Thyroid gland (tissue), 4 donors: ENCODE measurements at places on chromosomes 5 and 9. TPM values are rescaled to one million over a fixed set of nuclear protein-coding genes. Genes with fewer than 3 reads are reported as not detected.

Gene GRK6
- 19.1 TPM for total RNA-seq

Gene SLC46A2
- total RNA-seq: not detected

Gene IL33
- 22.2 TPM for total RNA-seq

Gene MAP1B
- total RNA-seq: 94.9 TPM

Gene ALDH1A1
- 237 TPM for total RNA-seq

Gene GDNF
- not detected for total RNA-seq

Gene ADAMTS2
- 9.0 TPM for total RNA-seq

Gene PRUNE2
- total RNA-seq: 5.3 TPM

DNA sequence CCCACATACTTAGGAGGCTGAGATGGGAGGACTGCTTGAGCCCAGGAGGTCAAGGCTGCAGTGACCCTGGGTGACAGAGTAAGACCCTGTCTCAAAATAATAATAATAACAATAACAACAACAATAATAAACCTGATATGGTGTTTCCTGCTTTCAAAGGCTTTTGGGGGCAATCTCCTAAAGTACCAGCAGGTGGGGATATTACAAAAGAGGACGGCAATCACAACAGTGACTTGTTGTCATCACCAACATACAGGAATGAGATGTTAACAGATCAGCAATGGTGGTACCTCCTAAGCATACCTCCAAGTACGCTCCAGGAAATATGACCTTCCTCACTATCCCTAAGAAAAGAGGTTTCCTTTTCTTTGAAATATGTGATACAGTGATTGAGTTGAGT, 91.1 kb upstream of the RNF180 start:
- no peaks in the 10 kb centered on the region for H3K36me3 ChIP-seq
- H3K27me3 ChIP-seq: no peaks in the 10 kb centered on the region
- H3K4me1 ChIP-seq: no peaks in the 10 kb centered on the region
- no peak overlapping the region for H3K27ac ChIP-seq

- no peak overlapping the region for H3K27ac ChIP-seq
- H3K27me3 ChIP-seq: no peaks in the 10 kb centered on the region
- H3K4me3 ChIP-seq: no peak overlapping the region
- H3K36me3 ChIP-seq: no peaks in the 10 kb centered on the region
- no peak for DNase-seq
- H3K4me1 ChIP-seq: no peaks in the 10 kb centered on the region
These were observed 234.6 kb downstream of the FSTL4 start for GRCh38 chr5:133377736-133378135.

DNA sequence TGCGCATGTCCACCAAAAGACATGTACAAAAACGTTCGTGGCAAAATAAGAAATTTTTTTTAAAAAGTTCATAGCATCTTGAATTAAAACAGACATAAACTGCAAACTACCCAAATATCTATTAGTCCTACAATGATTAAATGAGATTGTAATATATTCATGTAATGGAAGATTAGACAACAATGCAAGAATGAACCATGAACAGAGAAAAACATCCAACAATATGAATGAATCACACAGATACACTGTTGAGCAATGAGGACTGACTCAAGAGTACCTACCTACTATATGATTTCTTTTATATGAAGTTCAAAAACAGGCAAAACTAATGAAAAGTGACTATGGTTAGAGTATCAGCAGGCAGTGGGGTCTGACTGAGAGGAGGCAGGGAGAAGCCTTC, 17.9 kb upstream of the CTNNAL1 start:
- no peak for DNase-seq
- no peak overlapping the region for H3K4me3 ChIP-seq

- no peaks in the 10 kb centered on the region for H3K36me3 ChIP-seq
- no peak for DNase-seq
- no peaks in the 10 kb centered on the region for H3K4me1 ChIP-seq
- no peak overlapping the region for H3K4me3 ChIP-seq
These were observed 19.9 kb downstream of the MTX3 start for GRCh38 chr5:79971156-79971555.

- peaks cover 8% of the 10 kb centered on the region for H3K4me1 ChIP-seq
- H3K36me3 ChIP-seq: no peaks in the 10 kb centered on the region
- H3K4me3 ChIP-seq: no peak overlapping the region
These were observed 210.6 kb upstream of the ADAMTSL1 start for GRCh38 chr9:18263377-18263776.

- H3K27me3 ChIP-seq: no peaks in the 10 kb centered on the region
- H3K27ac ChIP-seq: no peak overlapping the region
- DNase-seq: no peak
- H3K4me1 ChIP-seq: peaks cover 24% of the 10 kb centered on the region
These were observed 4.2 kb downstream of the CCNI2 start for GRCh38 chr5:132751444-132751843.

- H3K27ac ChIP-seq: no peak overlapping the region
- H3K4me1 ChIP-seq: no peaks in the 10 kb centered on the region
- H3K4me3 ChIP-seq: no peak overlapping the region
- no peaks in the 10 kb centered on the region for H3K27me3 ChIP-seq
- DNase-seq: no peak
These were observed 84.9 kb downstream of the KIF4B start for GRCh38 chr5:155098433-155098832.

- H3K36me3 ChIP-seq: no peaks in the 10 kb centered on the region
- DNase-seq: no peak
- H3K4me3 ChIP-seq: no peak overlapping the region
- no peaks in the 10 kb centered on the region for H3K4me1 ChIP-seq
- peak overlapping the region; percentile 100 for H3K27ac ChIP-seq
- no peaks in the 10 kb centered on the region for H3K27me3 ChIP-seq
These were observed 1.8 kb upstream of the CKS2 start for GRCh38 chr9:89309166-89309565.

- no peaks in the 10 kb centered on the region for H3K4me1 ChIP-seq
- H3K36me3 ChIP-seq: no peaks in the 10 kb centered on the region
- DNase-seq: no peak
These were observed 115.6 kb downstream of the CETN3 start for GRCh38 chr5:90293931-90294330.

- no peaks in the 10 kb centered on the region for H3K27me3 ChIP-seq
- H3K4me1 ChIP-seq: peaks cover 24% of the 10 kb centered on the region
- no peaks in the 10 kb centered on the region for H3K36me3 ChIP-seq
- no peak overlapping the region for H3K27ac ChIP-seq
These were observed 1.4 kb upstream of the CSNK1A1 start for GRCh38 chr5:149552553-149553160.

DNA sequence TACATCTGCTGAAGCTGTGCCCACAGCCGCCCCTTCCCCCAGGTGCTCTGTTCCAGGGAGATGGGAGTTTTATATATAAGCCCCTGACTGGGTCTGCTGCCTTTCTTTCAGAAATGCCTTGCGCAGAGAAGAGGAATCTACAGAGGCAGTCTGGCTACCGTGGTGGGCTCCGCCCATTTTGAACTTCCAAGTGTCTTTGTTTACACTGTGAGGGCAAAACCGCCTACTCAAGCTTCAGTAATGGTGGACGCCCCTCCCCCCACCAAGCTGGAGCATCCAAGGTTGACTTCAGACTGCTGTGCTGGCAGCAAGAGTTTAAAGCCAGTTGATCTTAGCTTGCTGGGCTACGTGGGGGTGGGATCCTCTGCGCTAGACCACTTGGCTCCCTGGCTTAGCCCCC, 41.3 kb downstream of the RANBP17 start:
- H3K27me3 ChIP-seq: no peaks in the 10 kb centered on the region
- peak; percentile 43 for DNase-seq
- H3K4me3 ChIP-seq: no peak overlapping the region

DNA sequence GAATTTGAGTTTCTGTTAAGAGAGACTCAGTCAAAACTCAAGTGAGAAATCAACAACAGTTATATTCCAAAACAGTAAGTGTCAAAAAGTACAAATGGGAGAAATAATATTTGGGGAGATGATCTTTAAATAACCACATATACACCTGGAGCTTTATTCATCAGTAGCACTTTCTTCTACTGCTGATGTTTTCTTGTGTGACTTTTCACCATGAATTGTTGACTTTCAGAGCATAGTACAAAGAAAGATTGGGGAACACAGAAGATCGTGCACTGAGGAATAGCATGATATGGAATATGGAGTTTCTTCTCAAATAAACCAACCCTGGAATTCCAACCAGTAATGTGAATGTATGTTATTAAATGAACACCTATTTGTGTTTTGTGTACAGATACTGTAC, 130.7 kb downstream of the MLLT3 start:
- no peaks in the 10 kb centered on the region for H3K36me3 ChIP-seq
- H3K4me1 ChIP-seq: no peaks in the 10 kb centered on the region
- no peak for DNase-seq
- H3K27ac ChIP-seq: no peak overlapping the region
- H3K27me3 ChIP-seq: no peaks in the 10 kb centered on the region

DNA sequence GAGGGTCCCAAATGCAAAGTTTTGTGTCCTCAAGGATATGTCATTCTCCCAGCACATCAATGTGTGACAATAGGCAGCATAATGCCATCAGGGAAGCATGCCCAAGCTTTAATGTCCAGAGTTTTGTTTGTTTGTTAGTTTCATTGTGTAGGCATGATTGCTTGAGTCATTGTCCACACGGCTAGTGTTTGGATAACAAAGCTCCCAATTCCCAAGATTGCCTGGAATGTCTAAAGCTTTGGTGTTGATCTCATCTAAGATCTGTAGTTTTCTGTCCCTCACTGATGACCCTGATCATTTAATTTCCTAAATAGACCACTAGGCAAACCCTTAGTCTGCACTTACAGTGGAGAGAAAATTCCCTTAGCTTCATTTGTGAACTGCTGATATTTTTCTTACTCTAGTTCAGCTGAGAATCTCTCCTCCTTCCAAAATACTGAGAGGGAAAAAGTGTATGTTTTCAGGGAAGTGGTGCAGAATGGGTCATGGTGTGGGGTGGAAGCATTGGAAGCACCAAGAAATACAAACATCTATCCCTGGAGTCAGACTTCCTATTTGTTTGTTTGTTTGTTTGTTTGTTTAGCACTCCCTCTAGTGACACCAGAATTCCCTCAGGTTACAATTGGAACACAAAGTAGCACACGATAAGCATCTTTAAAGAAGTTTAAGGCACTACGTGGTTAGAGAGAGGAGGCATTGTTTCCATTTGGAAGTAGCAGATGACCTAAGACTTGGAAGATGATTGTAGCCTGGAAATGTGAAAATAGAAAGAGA, 127.1 kb downstream of the PRDM6 start:
- DNase-seq: no peak
- no peaks in the 10 kb centered on the region for H3K27me3 ChIP-seq

DNA sequence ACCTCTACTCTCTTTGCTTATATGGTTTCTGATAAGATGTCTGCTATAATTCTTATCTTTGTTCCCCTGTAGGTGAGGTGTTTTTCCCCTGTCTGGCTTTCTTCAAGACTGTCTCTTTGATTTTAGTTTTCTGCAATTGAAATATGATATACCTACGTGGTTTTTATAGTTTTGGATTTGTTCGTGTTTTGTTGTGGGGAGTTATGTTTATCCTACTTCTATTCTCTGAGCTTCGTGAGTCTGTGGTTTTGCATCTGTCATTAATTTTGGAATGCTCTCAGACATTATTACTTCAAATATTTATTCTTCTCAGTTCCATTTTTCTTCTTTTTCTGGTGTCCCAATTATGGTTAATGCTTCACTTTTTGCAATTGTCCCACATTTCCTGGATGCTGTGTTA, 521.3 kb downstream of the KCTD16 start:
- no peak overlapping the region for H3K27ac ChIP-seq
- no peak for DNase-seq
- no peaks in the 10 kb centered on the region for H3K27me3 ChIP-seq
- H3K36me3 ChIP-seq: no peaks in the 10 kb centered on the region
- no peak overlapping the region for H3K4me3 ChIP-seq

GRCh38 chr9:6827439-6828145, 69.8 kb downstream of the KDM4C start:
- no peak overlapping the region for H3K27ac ChIP-seq
- H3K36me3 ChIP-seq: no peaks in the 10 kb centered on the region
- H3K4me1 ChIP-seq: no peaks in the 10 kb centered on the region
- no peaks in the 10 kb centered on the region for H3K27me3 ChIP-seq
- no peak overlapping the region for H3K4me3 ChIP-seq

DNA sequence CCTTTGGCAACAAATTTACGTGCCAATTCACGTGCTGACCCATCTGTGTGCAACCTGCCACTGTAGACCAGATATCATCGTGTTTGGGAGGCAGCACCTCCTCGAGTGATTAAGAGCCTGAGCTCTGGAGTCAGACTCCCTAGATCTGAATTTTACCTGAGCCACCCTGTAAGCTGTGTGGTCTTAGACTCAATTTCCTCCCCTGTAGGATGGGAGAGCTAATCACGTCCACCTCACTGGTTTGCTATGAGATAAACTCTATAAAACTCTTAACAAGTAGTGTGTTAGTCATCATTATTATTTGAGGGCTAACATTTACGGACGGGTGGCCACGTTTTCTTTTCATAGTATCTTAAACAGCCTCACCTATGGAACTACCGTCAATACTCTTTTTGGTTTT, 220.0 kb upstream of the ADAMTSL1 start:
- H3K27me3 ChIP-seq: no peaks in the 10 kb centered on the region
- H3K36me3 ChIP-seq: no peaks in the 10 kb centered on the region
- no peak overlapping the region for H3K4me3 ChIP-seq
- no peak for DNase-seq

- no peak for DNase-seq
- H3K4me3 ChIP-seq: no peak overlapping the region
- H3K4me1 ChIP-seq: no peaks in the 10 kb centered on the region
- no peak overlapping the region for H3K27ac ChIP-seq
These were observed 808.2 kb downstream of the BRINP1 start for GRCh38 chr9:118561051-118561450.

DNA sequence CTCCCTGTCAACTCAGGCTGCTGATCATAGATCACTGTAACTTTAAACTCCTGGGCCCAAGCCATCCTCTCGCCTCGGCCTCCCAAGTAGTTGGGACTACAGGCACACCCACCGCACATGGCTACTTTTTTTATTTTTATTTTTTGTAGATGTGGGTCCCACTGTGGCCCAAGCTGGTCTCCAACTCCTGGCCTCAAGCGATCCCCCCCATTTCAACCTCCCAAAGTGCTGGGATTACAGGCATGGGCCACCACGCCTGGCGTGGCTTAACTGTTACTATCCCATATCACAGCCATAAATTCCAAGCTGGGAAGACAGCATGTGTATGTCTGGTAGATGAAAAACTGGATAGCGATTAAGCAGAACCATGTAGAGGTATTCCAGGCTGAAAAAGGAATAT, 1.0 kb downstream of the HDAC3 start:
- H3K4me3 ChIP-seq: peak overlapping the region; percentile 70
- H3K27me3 ChIP-seq: no peaks in the 10 kb centered on the region
- H3K4me1 ChIP-seq: peaks cover 34% of the 10 kb centered on the region
- DNase-seq: no peak
- H3K27ac ChIP-seq: no peak overlapping the region

GRCh38 chr9:7366121-7366520, 433.5 kb downstream of the DMAC1 start:
- H3K27me3 ChIP-seq: no peaks in the 10 kb centered on the region
- no peaks in the 10 kb centered on the region for H3K36me3 ChIP-seq
- no peak for DNase-seq
- no peak overlapping the region for H3K4me3 ChIP-seq

DNA sequence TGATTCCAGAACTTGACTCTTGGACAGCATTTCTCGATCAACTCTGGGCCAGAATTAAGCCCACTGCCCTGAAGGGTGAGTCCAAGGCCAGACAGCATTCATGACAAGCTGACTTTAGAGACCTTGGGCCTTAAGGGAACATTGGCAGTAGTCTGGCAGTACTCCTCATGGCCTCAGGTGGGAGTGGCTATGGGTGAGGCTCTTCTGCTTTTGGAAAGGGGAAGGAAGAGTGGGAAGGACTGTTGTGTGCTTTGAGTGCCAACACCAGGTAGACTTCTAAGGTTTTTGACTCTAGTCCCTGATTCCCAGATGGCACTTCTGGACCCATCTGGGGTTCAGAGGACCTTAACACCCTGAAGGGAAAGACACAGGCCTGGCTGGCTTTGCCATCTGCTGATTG, 530.4 kb downstream of the ACTL7B start:
- H3K27me3 ChIP-seq: no peaks in the 10 kb centered on the region
- no peaks in the 10 kb centered on the region for H3K4me1 ChIP-seq
- H3K36me3 ChIP-seq: no peaks in the 10 kb centered on the region
- H3K4me3 ChIP-seq: no peak overlapping the region
- no peak overlapping the region for H3K27ac ChIP-seq
